ENCODE measurements at places on chromosomes 6 and 20.

DNA sequence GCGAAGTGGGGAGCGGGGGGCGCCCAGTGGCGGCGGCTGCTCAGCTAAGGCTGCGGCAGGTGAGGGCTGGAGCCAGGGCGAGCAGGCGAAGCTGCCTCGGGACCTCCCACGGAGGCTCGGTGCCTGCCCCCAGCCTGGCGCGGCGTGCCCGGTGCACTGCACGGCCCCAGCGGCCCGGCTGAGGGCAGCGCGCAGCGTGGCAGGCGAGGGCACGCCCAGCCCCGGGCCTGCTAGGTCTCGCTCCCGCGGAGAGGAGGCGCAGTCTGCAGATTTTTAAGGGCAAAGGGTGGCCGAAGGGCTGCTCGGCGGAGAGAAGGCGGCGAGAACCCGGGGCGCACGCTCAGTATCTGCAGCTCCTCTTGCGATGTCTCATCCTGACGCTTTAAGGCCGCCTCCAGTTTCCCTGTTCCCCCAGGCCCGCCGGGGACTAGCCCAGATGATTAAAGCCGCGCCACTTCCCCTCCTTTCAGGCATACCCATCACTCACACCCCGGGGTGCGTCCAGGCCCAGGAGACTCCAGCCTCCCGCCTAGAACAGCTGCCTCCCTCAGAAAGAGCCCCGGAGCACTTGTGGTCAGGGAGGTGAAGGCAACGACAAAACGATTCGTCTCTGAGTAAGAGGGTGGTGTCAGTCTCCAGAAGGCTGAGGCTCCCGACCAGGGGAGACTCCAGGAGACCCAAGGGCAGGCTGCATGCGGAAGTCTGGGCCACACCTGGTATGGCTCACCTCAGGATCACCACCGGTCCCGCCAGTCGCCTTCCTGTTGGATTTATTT lies at the start of gene FERMT1:
TSS of gene FERMT1 (minus strand) at position 158 of the 776 bp plus-strand sequence. CDS start 3,476 bp downstream, outside the sequence.
- DNase-seq, result peak; percentile 49

GRCh38 chr6:170448751-170449630 lies 104.1 kb downstream of the PSMB1 start:
- DNase-seq, result no peak

GRCh38 chr6:33481192-33481591 lies 26.8 kb downstream of the ZBTB9 start:
- no peak for DNase-seq

DNA sequence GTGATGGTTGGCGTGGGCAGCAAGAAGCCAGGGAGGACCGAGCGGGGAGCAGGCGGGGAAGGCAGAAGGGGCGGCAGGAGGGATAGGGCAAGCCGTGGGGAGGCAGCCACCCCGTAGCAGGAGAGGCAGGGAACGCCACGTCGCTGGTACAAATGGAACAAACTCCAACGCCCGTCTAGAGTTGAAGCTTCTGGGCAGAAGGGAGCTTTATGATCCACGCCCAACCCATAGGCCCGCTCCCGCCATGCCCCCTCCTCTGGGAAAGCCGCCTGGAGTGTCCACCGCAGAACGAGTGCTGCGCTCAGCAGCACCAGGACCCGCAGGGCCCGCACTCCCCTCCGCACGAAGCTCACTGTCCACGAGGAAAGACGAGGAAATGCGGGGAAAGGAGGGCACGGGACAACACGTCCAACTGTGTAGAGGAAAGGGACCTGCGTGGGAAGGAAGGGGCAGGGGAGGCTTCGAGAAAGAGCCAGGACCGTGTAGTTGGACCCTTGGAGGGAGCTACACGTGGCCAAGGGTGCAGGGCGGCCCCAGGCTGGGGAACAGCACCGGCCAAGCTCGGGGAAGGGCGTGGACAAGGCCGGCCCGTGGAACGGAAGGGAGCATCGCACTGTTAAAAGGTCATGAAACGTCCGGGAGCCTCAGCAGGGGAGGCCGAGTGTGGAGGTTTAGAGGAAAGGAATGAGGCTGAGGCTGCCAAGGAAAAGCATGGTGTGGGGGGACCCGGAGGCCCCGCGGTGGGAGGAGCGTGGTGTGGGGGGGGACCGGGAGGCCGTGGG lies 204.0 kb downstream of the DLL1 start:
- no peak for DNase-seq

DNA sequence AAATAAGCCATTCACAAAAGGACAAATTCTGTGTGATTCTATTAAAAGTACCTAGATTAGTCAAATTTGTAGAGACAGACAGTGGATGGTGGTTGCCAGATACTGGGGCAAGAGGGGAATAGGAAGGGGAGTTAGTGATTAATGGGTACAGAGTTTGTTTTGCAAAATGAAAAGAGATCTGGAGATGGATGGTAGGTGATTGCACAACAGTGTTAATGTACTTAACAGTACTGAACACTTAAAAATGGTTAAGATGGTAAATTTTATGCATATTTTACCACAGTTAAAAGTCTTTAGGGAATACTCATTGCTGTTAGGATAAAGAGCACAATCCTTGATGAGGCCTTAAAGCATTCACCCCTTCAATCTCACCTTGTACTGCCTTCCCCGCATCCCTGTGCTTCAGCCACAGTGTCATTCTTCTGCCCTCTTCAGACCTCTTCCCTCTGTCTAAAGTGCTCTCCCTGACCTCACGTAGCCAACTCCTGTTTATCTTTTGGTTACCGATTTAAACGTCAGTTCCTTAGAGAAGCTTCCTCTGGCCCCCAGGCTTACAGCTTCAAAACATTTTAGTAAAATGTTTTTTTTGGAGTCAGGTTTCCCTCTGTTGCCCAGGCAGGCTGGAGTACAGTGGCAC lies 11.8 kb downstream of the PSMF1 start:
- no peak for DNase-seq

DNA sequence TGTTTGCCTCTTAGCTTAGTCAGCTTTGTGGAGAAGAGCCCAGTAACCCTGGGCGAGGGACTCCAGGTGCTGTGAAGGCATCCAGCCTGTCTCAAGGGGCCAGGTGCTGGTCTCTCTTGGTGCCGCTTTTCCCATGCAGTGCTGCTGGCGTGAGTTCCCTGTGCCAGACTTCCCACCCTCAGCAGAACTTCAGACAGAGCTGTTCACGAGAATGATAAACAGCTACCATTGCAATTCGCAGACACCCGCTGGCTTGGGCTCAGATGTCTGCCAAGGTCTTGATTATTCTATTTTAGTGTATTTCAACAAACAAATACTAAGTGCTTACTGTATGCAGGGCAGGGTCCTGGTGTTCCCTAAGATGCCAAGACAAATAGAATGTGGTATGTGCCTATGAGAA lies 57.7 kb downstream of the RNF217 start:
- DNase-seq, result no peak

DNA sequence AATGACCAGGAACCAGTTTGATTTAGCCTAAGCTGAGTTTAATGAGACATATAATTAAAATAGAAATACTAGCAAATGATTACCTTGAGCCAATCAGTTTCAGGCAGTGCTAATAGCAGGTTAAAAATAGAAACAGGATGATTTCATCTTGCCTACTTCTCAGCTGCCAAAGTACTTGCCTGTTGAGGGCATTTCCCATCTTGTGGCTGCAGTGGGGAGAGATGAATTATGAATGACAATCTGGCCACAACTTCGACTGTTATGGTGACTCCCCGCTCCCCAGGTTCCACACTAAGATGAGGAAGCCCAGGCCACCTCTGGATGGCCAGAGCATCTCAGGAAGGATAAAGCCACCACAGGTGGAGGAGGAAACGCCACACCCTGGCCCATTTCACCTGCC lies 31.3 kb downstream of the MBOAT1 start:
- DNase-seq, result no peak

DNA sequence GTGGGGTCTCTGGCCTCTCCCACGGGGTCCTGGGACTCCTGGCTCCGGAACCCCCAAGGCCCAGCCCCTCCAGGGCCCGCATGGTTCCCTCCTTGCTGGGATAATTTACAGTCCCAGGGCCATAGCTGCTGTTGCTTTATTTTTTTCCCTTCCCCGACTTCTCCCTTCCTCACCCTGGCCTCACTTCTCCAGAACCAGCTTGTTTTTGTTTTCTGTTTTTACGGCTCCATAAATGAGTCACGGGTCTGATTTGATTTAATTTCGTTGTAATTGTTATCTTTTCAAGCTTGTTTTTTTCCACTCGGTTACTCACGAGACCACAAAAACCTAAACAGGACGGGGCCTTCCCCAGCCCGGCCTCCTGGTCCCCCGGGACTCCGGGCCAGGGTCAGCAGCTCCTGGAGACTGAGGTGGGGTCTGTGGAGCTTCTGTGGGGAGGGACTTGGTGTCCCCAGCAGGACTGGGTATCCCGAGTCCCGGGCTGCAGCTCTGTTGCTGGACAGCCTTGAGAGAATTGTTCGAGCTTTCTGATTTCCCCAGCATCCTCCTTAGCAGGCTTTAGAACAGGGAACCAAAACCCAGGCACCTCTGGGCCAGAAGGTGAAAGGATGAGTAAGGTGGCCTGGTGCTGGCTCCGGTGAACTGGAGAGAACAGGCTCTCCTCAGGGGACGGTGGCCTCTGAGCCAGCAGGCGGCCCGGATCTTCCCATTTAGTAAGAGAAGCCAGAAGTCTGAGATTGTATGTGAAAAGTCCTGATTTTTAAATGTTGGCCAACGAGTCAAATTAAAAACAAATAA lies 94.9 kb downstream of the CEBPB start:
- peak; percentile 82 for DNase-seq

DNA sequence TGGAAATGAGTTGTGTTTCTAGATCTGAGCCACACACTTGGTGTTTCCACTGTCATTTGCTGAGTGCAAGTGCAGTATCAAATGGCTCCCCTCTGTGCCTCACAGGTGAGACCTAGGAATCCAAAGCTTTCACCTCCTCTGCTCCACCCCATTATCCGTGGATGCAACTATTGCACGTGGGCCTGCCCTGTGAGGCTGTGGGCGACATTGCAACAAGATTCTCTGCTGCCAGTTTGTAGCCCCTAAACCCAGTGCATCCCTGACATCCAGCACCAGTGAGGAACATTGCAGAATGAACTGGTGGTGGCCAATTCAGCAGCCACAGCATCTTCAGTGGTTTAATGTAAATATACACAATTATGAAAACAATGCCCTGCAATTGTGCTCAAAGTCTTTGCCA lies 115.0 kb upstream of the FOXA2 start:
- DNase-seq, result no peak

DNA sequence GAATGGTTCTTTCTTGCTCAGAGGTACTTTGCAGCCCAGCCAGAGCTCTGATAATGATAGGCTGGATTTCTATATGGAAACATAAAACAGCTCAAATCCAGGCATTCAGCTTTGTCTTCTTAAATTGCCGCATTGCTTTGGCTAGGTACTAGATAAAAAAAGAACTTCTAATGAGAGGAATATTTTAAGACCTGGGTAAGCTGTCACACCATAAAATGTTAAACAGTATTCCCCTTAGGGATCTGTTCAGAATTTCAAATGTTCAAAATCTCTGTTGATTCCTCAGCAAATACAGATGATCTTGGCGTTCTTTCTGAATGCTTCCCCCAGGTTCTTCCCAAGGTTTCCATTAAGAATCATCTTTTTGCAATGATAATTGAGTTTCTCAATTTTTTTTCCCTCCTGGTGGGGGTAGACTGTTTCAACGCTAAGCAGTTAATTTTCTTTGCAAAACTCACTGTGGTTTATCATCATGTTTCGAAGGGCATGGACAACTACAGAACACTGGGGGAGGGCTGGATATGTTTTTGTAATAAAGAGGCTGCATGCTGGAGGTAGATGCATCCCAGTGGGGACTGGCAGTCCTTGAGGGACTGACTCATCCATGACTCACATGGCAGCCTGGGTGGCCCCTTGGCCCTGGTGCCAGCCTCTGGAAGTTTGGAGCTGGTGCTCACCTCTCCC lies 31.0 kb downstream of the TIAM2 start:
- no peak for DNase-seq

DNA sequence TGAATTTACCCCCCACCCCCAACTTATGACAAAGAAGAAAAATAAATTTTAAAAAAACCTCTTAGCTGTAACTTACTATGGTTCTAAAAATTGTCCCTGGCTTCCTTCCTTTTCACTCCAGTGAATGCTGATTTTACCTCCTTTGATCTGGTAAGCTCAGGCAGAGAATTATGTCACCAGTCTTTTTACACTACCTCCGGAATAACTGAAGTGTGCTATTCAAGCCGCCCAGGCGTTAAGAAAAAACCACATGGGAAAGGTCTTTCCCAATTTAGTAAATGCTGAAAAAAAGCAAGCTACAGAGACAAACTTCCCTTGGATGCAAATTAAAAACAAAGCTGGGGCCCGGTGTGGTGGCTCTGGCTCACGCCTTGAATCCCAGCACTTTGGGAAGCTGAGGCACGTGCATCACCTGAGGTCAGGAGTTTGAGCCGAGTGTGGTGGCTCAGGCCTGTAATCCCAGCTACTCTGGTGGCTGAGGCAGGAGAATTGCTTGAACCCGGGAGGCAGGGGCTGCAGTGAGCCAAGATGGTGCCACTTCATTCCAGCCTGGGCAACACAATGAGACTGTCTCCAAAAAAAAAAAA lies 12.4 kb downstream of the SNX5 start:
- no peak for DNase-seq

GRCh38 chr20:38799203-38799602 lies 6.3 kb upstream of the PPP1R16B start:
- DNase-seq, result no peak

DNA sequence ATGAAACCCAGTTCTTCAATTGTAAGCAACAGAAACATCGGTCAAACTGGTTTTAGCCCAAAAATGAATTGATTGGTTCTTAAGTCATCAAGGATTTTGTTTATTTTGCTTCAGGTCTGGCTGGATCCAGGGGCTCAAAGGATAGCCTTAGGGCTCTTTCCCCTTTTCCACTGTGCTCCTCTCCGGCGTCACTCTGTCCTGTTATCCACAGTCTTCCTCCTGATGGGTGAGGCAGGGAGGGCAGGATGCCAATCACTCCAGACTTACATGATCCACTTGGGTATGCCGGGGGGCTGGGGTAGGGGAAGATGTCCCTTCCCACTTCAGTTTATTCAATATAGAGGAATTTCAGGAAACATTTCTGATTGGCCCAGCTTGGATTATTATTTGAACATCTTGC lies 40.0 kb downstream of the PLAGL2 start:
- DNase-seq, result no peak

GRCh38 chr20:19947611-19948264 lies 69.4 kb upstream of the NAA20 start:
- DNase-seq, result no peak

GRCh38 chr20:19996222-19996621 lies 20.9 kb upstream of the NAA20 start:
- no peak for DNase-seq
